CD8-positive, alpha-beta T cell (primary cell): ENCODE measurements at places on chromosomes 3 and 15. TPM values are rescaled to one million over a fixed set of nuclear protein-coding genes. Genes with fewer than 3 reads are reported as not detected.
A peak's percentile ranks its signal among the peaks of the same experiment; 100 is the strongest.

DNA sequence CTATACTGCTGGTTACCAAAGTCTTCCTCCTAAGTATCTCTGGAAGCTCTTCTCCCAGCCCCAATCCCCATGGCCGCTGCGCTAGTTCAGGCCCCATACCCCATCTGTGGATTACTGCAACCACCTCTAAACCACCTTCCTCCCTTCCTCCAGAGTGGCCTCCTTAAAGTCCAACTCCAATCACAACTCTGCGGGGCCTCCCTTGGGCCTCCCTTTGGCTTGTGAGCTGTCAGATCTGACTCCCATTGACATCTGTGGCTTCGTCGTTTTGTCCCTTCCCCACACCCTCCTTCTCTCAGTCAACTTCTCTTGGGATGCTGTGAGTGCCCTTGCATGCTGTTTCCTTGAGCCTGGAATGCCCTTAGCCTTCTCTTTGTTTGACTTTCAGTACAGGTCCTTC lies 9.3 kb upstream of the HRH1 start:
- DNase-seq = no peak

DNA sequence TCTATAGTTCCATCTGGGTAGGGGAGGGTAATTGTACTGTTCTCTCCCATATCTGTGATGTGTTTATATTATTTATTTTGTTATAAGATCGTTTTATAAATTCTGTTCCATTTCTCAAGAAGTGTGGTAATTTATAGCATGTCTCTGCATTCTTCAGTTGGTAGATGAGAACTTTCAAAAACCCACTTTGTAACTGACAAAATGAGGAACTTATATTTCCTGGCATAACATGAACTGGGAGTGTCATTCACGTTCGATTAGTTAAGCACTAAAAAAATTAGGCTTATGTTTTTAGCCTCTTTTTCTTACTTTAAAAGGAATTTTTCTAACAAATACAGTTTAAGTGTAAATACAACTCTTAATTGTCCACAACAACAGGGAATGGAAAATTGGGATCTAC lies 230.8 kb downstream of the CGGBP1 start:
- no peak for DNase-seq

GRCh38 chr3:27507111-27507510 lies 22.9 kb upstream of the SLC4A7 start:
- DNase-seq = no peak

DNA sequence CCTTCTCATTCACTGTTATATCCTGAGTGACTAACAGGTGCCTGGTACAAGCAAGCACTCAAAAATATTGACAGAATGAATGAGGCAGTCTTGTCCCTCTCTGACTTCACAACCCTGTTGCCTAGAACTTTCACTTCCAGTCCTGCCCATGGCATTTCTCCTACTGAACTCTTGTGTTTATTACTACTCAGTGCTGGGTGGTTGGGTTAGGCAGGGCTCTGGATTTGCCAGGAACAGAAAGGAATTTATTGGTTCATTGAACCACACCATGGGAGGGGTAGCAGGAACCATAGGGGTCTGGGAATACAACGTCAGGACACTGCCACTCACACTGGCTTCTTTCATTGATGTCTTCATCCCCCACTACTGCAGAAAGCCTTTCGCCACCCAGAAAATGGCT lies 41.9 kb upstream of the SEMA4B start:
- DNase-seq = no peak

Gene TGM4
- total RNA-seq = not detected

DNA sequence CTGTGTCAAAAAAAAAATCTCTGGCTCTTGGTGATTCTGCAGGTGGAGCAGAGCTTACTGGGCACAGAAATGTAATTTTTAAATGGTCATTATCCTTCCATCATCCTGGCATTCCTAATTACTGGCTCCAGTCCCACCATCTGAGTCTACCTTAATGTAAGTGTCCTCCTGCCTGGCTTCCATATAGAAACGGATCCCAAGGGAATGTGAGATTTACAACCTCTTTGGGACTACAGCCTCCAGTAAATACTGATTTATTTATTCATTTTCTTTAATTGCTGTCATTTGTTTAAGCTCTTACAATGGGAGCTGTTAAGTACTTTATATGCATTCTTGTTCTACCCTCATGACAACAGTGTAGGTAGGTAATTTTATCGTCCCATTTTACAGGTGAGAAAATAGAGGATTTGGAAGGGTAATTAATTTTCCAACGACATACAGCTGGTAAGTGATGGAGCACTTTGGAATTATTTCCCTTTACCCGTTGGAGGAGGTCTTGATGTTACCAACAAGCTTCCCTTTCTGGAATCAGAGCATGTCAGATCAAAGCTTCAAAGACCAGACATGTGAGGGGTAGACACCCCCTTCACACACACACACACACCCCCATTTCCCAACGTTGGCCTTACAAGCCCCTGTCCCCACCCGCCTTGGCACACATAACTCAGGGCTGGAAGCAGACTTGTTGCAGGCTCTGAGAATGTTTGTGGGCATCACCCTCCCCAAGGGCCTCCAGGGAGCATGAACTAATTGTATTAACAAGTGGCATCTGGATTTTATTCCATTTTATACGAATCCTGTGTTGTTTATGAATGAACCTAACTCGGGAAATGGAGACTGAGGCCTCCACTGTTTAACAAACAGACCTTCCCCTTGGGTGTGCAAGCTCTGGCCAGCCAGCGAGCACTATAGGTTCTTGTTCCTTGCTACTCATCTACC lies 116.9 kb downstream of the ALDH1A2 start:
- DNase-seq = no peak

- DNase-seq = peak; percentile 66
Measured at GRCh38 chr3:178084938-178085816, 451.1 kb upstream of the KCNMB2 start.

DNA sequence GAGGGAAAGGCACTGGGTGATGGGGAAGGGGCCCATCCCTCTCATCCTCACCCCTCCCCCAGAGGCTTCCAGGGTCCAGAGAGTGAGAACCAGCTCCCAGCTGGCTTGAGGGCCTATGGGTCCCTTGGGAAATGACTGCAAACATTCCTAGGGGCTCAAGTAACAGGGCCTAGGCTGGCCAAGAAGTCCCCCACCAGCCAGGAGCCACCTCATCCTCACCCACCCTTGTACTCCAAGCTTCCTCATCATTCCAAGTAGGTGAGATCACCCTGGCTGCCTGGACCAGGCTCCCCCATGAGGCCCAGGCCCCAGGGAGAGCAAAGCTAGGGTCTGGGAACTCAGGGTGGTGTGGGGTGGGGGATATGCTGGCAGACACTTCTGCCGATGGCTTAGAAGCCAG lies 14.8 kb downstream of the LOXL1 start:
- no peak for DNase-seq

DNA sequence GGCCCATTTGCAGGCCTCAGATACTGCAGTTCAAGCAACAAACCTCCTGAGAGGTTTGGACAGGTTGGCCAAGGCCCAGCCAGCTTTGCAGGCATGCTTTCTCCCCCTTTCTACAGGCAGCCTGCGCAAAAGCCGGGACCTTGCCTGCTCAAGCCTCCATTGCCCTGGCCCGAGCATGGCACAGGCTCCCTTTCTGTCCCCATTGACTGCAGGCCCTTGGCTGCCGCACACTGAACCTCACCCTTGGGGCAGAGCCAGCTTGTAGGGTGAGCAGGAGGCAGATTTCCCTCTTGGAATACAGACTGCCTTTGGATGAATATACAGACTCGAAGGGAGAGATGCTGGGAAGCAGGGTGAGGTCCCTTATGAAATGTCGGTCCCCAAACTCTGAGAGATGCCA lies 461.7 kb upstream of the PROK2 start:
- no peak for DNase-seq

Gene POLQ
- 0.19 TPM for total RNA-seq

GRCh38 chr15:97866959-97867358 lies 93.5 kb upstream of the ARRDC4 start:
- DNase-seq = no peak

GRCh38 chr3:68996356-68996995 lies 17.0 kb downstream of the EOGT start:
- DNase-seq = no peak
